ENCODE measurements at places on chromosomes 3 and 15. TPM values are rescaled to one million over a fixed set of nuclear protein-coding genes. Genes with fewer than 3 reads are reported as not detected.

The RPL39L gene
- total RNA-seq = 2.2 TPM

The ZNF710 gene
- total RNA-seq = 33.8 TPM

The CPB1 gene
- total RNA-seq = 3.1 TPM

The ITIH1 gene
- total RNA-seq = not detected

The GOLGA8S gene
- total RNA-seq = 0.09 TPM

The ZDHHC23 gene
- total RNA-seq = 47.7 TPM
